ENCODE measurements at places on chromosomes 5 and 9.

DNA sequence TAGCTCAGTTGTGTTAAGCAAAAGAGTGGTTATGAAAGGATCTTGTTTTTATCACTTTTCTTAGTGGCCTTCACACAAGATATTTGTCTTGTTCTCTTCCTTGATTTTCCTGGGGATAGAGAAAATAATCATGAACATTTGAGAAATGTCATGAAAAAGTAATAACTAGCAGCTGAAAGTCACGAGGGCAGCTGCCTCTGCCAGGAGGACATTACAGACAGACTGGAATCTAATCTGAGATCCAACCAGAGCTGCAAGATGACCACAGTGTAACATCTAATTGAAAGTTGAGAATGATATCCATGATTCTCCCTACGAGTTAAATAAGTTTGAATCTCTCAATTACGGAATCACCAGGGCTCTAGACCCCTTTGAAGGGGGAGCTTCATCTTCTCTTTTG lies 274.9 kb downstream of the ARHGAP26 start:
- ATAC-seq: no peak

DNA sequence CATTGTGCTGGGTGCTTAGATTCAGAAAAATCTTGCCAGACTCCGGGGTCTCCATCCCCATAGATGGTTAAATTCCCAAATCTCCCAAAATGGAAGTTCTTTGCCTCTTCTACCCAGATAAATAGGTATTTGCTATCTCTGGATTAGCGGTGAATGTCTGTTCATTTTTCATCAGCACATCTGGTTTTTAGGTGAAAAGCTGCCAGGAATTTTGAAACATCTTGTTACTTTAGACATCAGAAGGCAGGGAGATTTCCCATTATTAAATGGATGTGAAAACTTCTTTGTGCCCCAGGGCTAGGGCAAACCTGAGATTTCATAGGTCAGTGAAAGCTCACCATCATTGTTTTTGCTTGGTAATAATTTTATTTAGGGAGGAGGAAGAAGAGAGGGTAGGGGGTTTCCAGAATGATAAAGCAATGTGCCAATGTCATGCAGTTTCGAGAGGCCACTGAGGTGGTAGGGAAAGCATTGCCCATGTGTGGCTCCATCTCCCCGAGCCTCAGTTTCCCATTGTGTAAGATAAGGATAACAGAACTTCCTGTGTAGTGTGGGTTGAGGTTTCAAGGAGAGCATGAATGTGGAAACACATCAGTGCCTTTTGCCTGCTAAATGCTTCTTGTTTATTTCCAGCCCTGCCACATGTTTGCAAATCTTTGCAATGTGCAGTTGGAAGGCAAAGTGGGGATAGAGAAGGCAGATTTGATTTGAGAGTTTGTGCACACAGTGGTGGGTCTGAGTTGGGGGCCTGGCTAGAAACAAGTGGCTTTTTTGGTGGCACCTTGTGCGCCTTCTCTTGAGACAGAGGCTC lies 147.2 kb upstream of the KLF4 start:
- ATAC-seq: no peak

DNA sequence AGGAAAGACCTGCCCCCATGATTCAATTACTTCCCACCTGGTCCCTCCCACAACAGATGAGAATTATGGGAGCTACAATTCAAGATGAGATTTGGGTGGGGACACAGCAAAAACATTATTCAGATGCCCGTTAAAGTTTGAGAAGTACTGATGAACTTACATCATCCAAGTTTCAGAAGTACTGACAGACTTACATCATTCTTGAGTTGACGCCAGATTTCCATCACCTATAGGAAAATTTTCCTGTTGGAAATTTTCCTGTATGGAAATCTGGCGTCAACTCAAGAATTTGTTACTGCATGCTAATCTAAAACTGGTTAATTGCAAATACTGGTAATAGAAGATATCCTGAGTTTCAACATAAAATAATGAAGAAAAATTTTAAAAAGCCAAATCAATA lies 975.9 kb downstream of the MAT2B start:
- no peak for ATAC-seq

GRCh38 chr9:89714321-89714720 lies 109.5 kb downstream of the GADD45G start:
- ATAC-seq: no peak

- no peak for ATAC-seq
These were observed 201.1 kb downstream of the TENT4A start for GRCh38 chr5:6914347-6914746.

GRCh38 chr5:166992108-166992507 lies 1299.3 kb upstream of the WWC1 start:
- ATAC-seq: no peak

- ATAC-seq: no peak
These were observed 96.3 kb downstream of the CDH18 start for GRCh38 chr5:19891658-19892057.

- no peak for ATAC-seq
These were observed 179.1 kb upstream of the GNA14 start for GRCh38 chr9:77827104-77827784.

- no peak for ATAC-seq
These were observed 34.8 kb upstream of the SHC3 start for GRCh38 chr9:89213396-89213880.

DNA sequence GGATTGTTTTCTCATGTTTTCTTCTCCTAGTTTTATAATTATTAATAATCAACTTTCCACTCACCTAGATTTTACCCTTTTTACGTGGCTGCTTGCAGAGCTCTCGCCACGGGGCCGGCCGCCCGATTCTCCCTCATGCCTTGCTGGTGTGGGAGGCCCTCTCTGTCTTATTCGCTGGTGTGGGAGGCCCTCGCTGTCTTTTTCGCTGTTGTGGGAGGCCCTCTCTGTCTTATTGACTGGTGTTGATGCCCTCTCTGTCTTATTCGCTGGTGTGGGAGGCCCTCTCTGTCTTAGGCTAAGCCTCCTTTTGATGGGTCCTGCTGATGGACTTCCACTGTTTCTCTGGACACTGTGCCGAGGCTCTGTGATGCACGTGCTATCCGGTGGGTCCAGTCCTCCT lies 161.3 kb upstream of the IRX2 start:
- no peak for ATAC-seq

DNA sequence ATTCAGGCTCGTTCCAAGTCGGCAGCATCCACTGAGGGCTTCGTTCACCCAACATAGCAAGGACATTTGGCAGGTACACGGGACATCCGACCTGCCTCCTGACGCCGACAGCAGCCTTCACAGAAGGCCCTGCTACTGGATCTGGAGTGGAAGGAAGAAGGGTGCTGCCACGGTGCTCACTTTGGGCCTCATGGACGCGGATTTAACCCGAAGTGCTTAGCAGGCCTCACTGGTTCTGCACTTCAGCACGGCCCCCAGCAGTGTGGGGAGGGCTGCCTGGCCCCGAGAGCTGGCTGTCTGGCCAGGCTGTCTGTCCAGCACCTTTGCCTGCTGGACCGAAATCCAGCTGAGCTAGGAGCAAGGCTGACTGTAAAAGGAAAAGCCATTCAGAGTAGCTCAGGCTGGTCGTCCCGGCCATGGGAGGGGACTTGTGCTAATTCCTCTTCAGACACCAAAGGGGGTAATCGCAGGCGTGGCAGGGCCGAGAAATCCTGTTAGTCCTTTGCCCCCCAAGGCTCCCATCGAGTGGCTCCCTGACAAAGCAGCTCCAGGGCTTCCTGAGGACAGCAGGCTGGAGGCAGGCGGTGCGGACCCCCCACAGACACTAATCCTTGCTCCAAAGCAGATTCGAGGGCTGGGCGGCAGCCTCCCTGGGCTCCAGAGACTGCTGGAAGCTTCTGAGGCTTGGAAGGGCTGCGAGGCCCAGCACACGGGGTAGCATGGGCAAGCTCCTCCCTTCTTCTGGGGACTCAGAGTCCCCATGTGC lies 11.1 kb upstream of the RXRA start:
- ATAC-seq: no peak

DNA sequence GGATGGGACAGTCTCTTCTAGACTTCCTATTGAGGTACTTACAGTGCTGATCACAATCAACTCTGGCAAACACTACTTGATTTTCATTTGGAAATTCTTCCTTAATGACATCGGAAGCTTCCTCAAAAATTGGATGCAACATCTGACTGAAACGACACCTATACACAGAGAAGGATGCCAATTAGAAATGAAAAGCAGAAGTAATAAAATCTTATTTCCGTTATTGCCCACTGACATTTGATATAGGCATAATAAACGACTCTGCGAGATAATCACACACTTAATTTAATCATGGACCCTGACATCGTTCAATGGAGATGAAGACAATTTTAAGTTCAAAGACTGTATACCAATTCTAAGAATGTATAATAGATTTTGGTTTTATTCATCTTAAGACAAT lies 46.4 kb downstream of the ERP44 start:
- ATAC-seq: no peak

DNA sequence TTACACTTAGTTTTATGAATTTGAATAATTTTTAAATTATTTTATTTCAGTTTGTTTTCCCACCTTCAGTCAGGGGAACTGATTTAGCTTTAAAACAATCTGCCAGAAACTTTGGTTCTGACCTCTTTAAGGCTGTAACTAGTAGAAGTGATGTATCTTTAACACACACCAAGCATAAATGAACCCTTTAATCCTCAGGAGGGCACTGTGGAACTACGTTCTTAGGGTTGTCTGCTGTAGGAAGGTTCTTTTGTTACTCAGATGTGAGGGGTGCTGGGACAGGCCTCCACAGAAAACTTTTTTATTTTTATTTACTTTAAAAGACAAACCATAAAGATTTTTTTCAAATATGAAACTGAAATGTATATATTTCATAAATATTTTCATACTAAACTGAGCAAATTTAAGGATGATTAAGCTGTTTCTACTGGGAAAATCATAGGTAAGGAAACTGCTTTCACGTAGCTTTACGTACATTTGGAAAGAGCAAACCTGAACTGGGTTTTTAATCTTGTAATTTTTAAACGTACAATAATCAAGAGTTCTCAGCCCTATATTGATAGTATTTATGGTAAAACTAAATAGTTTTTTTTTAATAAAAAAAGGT lies 5.3 kb downstream of the KLF4 start:
- peak; percentile 32 for ATAC-seq

DNA sequence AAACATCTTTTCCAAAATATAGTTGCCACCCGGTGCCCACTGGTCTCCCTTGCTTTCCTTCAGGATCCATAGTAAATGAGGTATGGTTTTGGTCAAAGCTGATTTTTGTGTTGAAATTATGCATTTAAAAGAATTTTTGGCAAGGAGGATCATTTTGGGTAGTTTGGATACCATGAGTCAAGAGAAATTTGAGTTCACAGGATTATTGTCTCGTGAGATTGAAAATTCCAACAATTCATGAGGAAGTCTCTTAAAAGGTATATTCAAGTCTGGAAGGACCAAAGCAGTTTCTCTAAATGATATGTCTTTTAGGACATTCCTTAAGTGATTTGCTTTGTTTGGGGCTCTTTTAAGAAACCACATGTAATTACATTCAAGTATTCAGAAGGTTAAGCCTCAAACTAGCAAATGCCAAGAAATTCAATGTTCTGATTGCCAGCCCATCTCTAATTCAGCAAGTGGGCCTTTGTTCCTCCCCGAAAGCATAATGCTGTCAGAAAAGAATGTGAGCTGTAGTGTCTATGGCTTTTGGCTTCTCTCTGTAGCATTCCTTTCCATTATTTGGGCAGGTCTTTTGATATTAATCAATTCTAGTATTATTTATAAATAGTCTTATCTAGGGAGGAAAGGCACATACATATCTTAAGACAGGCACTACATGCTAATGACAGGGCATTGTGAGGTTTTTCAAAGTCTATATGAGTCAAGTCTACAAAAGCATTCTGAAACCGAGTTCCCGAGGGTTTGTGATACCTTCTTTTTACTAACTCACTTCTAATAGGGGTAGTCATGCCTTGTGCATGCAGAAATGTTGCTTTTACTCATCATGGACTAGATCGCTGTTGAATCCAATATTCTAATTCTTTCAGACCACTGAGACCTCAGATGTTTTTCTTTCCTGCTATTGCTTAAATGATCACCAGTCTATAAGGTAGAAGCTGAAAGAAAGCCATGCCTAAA lies 453.9 kb downstream of the ENC1 start:
- no peak for ATAC-seq

DNA sequence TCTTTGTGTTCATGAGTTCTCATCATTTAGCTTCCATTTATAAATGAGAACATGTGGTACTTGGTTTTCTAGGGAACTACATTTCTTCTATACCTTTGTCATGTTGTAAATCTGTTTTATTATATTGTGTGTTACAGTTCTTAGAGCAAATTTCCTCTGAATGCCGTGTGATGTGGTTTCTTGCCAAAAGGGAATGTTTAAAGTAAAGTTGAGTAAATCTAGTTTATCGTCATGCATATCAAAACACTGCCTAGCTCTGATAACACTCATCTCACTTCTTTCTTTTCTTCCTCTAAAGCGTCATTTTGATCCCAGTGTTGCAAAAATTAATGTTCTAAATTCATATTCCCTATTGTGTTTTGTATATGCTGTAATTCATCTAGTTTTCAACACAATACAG lies 295.4 kb upstream of the HAPLN1 start:
- ATAC-seq: no peak

DNA sequence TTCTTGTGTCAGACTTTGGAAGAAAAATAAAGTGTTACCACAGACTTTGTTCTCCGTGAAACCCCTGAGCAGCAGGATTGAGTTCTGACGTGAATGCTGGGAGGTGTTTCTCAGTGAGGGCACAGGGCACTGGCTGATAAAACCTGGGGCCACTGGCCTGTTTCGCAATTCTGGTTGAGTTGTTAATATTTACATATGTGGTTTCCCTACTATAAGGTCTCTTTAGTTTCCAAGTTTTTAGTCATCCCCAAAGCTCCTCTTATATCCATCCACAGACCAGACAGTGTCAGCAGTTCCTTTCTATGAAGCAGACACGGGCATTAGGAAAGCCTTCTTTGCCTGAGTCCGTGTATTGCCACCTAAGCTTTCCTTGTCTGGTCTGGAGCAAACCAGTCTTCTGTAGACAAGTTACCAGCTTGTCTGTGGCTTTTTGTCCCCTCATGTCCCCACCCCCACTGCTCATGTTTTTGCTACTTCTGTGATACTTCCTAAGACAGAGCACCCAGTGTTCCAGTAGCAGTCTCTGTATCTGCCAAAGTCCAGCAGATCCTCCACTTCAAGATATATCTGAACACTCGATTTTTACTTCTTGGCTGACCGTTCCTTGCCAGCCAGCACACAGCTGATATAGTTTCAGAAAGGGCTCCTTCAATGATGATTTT lies 42.0 kb downstream of the ACO1 start:
- no peak for ATAC-seq

DNA sequence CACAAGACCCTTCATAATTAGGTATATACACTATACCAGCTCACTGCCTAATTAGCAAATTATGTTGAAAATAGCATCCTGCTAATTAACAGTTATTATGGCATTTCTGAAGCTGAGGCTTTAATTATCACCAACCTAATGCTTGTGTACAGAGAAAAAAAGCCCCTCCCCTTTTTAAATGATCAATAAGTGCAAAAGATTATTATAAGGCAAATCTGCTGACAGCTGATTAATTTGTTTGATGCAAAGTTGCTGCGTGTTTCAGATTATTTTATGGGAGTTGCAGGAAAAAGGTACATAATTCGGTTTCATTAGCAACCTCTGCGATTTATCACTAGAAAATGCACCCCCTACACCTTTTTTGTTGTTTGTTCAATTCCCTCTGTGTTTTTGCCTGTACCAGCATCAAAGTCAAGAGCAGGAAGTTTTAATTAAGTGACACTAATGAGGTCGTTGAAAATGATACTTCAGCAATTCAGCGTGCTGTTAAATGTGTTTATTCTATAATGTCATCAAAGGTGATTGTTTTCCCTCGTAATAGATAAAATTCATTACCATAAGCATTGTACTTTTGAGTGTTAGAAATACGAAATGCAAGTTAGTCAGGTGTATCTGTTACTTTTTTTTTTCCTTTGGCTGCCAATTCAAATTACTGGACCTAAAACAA lies 170.0 kb downstream of the EBF1 start:
- ATAC-seq: no peak

- ATAC-seq: no peak
These were observed 195.2 kb downstream of the PTTG1 start for GRCh38 chr5:160616712-160617497.
